ENCODE measurements at places on chromosomes 5 and 9.
A peak's percentile ranks its signal among the peaks of the same experiment; 100 is the strongest.

- DNase-seq, result peak; percentile 78
These were observed 35.0 kb downstream of the ACTBL2 start for GRCh38 chr5:57447658-57448057.

DNA sequence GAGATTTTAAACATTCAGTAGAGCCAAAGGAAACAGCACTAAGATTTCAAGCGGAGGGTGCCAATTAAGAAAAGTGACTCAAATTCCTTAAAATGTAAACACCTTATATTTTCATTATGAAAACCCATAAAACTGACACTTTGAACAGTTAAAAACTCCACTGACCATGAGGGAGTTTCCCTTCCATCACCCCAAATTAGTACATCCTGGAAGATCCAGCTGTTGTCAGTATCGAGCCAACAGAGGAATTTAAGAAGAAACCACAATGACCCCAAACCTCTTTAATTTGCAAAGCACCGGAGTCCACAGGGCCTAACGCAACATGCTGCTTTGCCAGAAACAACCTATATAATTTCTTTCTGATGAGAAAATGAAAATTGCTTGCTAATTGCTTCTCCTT is 41.3 kb downstream of the ROR2 start:
- DNase-seq, result peak; percentile 43

GRCh38 chr5:171313481-171314206 is 4.6 kb downstream of the TLX3 start:
- no peak for DNase-seq

DNA sequence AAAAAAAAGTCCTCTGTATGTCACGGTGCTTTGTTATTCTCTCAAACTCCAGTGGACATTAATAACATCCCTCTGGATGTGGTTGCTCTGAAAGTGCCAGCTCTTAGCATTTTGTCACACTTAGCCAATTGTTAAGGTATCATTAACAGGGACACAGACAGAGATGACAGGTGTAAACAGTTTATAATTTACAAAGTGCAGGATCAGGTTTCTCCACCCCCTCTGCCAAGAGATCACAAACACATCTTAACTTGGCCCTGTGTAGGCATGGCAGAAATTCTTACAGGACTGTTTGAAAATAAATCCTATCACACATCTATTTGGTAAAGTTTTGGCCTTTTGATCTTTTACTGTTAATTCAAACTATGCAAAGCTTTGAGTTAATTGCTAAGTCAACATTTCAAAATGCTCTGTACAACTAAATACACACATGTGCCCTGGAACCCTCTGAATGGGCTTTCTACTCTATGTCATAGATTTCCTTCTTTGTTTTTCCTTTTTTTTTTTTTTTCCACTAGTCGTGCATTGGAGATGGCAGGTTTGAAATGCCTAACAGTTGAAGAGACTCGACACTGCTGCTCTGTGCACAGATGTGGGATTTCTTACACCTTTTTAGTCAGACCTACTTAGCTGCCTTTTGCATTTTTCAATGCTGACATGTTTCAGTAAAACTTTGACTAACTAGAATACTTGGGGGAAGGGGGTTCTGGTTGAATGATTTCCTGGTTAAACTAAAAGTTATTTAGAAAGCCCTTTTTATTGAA is 41.7 kb downstream of the SEMA6A start:
- DNase-seq, result no peak

GRCh38 chr5:170216257-170216864 is 16.4 kb upstream of the C5orf58 start:
- DNase-seq, result peak; percentile 70

GRCh38 chr5:127012916-127013315 is 17.4 kb downstream of the MARCHF3 start:
- peak; percentile 74 for DNase-seq

- no peak for DNase-seq
These were observed 8.9 kb upstream of the DBN1 start for GRCh38 chr5:177482359-177482795.

DNA sequence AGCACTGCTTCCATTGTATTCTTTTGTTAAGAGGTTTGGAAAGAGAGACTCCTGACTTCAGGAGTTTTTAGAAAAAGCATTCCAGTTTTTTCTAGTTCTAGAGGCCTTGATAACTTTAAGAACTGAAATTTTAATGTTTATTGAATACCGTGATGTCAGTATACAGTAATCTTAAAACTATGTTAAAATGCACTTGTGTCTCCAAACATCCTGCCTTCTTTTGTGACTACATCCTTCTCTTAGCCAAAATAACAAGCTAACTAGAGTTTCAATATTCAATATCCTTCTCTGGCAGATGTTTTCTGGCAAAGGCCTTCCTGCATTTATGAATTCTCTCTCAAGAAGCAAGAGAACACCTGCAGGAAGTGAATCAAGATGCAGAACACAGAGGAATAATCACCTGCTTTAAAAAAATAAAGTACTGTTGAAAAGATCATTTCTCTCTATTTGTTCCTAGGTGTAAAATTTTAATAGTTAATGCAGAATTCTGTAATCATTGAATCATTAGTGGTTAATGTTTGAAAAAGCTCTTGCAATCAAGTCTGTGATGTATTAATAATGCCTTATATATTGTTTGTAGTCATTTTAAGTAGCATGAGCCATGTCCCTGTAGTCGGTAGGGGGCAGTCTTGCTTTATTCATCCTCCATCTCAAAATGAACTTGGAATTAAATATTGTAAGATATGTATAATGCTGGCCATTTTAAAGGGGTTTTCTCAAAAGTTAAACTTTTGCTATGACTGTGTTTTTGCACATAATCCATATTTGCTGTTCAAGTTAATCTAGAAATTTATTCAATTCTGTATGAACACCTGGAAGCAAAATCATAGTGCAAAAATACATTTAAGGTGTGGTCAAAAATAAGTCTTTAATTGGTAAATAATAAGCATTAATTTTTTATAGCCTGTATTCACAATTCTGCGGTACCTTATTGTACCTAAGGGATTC is 43.1 kb downstream of the NDFIP1 start:
- DNase-seq, result peak; percentile 82

DNA sequence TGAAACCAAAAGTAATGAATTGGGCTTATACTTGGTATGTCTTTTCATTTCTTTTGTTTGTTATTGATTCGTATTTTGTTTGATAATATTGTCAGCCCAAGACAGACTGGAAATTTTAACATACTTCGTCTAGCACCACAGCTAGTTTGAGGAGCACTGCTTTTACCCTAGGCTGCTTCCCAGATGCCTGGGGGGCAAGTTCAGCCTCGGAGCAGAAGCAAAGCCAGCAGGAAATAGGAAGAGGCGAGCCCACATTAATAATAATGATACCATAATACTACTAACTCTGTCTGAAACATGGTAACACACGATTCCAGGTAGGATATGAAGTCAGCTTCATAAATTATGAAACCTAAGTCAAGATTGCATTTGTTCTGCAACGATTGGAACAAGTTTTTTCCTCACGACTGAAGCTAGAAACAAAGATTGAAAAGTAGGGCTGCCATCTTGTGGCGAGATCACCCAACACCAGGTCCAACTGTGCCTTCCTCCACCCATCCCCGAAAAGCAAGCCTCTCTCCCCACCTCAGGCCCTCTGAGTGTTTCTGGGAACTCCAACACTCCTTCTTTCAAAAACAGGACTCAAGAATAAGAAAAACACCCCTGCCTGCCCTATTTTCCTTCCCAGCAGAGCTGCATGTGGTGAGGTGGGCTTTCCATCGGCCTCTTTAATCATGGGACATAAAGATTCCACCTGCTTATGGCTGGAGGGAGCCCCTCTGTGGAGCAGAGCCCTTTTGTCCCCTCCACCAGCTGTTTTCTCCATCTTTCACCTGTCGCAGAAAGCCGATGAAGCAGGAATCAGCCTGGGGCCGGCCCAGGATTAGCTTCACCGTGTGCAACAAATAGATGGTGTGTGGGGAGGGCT is 236.4 kb downstream of the CAAP1 start:
- peak; percentile 22 for DNase-seq

- no peak for DNase-seq
These were observed 87.3 kb downstream of the CCDC171 start for GRCh38 chr9:15640121-15640520.

DNA sequence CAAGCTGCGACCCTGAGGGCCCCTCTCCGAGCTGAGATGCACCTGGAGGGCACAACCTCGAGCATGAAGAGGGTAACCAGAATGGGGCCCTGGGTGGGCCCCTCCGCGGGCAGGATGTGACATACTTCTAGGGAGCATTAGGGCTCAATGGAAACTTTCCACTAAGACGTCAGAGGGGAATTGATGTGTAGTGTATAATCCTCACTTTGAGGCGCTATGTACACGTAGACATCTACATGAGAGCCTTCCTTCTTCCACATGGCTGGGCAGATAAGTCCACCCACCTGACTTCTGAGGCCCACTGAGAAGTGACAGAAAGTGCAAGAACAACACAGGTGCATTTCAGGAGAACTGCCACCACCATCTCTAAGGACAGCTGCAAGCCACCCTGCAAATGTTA is 61.0 kb downstream of the DAP start:
- DNase-seq, result no peak

GRCh38 chr9:130598188-130598587 is 18.8 kb downstream of the FUBP3 start:
- DNase-seq, result no peak

DNA sequence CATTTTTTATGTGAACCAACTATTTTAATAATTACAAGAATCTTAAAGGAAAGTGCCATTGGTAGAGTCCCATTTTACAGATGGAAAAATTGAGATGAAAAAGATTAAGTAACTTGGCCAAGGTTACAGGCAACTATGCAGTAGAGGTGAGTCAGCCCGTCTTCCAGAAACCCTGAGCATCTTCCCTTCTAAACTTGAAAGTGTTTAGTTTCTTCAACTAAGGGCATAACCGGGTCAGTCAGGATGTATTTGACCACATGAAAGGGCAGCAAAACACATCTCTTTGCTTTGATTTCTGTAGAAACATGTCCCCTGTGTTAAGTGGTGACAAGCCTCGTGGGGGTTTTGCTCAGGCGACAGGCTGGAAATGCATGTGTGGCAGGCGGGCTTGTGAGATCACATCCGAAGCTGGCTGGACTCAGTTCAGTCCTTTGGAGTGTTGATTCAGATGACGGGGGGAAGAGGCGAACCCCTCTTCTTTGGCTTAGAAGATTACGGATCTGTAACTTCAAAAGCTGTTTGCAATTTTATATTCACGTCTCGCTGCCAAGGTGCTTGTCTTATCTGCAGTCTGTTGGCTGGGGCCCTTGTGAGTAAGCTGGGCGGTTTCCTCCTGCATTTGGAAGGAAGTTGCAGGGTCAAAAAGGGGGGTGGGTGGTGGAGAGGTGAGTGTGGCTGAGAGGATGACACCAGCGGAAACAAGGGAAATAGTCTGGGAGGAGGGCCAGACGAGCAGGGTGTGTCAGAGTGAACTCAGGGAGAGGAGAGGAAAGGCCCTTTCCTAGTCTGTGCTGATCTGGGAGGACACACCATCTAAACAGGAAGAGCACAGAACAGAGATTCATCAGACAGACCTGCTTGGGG is 78.9 kb upstream of the RPS23 start:
- DNase-seq, result peak; percentile 99

DNA sequence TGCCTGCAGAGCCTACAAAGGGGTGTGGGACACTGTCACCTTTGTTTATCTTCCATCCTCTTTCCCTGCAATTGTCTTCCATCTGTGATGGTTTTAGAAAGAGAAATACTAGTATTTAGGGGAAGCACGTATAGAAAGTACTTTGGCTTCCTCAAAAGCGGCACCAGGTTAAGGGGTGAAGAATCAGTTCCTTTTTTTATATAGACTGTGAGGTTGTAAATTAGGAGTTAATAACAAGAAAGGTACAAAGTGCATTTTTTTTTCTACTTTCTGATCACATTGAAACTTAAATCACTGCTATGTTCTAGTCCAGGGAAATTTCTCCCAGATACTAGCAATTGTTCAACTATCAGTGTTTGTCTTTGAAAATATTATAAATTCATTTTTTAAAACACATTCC is 219.3 kb downstream of the CEMIP2 start:
- no peak for DNase-seq

GRCh38 chr5:43683884-43684471 is 81.0 kb downstream of the NNT start:
- no peak for DNase-seq

All from iris pigment epithelial cell (primary cell).